ENCODE measurements at places on chromosomes 12 and 14.

GRCh38 chr14:101964297-101965180 lies at the start of gene DYNC1H1:
Gene DYNC1H1 (plus strand): TSS chr14:101964573. CDS start chr14:101964692, 119 bp downstream.
- DNase-seq: peak; percentile 94

DNA sequence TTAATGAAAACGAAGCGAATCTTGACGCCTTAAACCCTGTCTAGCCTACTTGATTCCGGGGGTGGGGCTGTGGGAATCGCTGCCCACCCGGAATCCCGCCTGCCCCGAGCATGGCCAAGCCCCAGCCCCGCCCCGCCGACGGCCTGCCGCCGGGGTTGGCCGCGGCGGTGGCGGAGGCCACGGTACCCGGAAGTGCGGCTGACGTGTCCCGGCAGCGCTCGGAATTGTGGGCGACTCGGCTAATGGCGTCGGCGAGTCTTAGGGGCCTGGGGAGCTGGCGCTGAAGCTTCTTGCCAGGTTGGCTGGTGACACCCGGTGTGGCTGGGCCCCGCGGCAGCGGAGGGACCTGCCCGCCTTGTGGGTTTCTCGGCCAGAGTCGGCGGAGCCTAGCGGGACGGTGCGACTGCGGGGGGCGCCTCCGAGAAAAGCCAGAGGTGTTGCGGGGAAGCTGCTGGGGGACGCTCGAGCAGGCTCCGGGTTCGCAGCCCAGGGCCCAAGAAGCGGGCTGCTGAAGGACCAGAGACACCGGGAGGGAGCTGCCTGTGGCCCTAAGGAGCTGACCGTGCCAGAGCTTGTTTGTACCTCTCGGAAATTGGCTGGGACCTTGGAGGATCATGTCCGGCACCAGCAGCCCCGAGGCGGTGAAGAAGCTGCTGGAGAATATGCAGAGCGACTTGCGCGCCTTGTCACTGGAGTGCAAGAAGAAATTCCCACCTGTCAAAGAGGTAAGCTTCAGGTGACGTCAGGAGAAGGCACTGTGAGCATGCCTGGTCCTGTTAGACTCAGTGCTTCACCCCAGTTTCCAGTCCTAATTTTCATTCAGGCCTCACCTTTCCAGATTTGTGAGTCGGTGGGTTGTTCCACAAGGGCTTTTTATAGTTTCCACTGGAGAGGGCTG lies at the start of gene MON2:
TSS of gene MON2 (plus strand) at position 233 of the 898 bp plus-strand sequence. CDS start at position 615, 382 bp downstream.
- DNase-seq: peak; percentile 90

DNA sequence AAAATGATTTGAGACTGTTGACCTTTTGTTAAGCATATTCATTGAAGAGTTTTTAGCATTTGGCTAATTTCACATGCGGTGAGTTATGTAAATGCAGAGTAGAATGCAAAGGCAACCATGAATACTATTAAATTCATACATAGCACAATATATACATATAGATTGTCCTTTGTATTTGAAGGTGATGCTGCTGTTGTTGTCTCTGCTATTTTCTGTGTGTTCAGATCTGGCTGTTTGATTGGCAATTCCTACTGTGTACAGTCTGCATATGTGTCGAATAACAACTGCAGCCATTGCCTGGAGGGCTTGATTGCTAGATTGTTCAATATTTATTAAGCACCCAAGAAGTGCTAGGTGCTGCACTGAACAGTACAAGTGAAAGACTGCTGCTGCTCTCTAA lies 187.4 kb downstream of the FOXG1 start:
- no peak for DNase-seq

DNA sequence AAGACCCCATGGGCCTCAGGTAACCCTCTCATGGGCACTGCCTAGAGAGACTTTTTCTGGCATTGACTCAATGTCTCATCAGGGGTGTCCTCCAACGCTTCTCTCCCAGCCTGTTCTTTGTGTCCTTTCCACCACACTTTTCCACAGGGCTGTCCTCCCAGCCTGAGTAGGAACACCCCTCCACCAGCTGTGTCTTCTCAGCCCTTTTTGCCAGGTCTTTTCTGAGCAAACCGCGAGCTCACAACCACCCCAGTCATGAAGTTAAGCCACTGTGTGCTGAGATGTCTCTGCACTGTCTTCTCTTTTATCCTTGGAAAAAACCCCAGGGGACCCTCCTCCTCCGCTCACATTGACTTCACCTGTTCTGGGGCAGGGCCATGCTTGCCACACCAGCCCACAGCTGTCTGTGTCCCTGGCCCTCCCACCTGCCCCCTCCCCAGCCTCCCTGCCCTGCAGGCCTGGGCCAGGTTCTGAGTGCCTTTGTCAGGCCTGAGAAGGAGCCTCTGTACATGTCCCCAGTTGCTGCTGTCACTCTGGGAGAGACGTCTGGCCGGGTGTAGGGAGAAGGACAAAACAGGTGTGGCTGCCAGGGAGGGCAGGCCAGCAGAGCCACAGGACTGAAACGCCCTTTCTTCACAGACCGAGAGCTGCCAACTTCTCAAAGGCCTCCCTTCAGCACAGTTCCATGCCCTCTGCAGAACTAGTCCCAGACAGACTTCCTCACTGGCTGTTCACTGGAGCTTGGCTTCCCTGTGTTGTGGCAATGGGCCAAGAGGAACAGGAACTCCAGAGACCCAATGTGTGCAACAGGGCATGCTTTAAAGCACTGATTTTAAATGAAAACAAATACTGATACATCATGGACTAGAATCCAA lies 50.5 kb upstream of the PNMA1 start:
- no peak for DNase-seq

DNA sequence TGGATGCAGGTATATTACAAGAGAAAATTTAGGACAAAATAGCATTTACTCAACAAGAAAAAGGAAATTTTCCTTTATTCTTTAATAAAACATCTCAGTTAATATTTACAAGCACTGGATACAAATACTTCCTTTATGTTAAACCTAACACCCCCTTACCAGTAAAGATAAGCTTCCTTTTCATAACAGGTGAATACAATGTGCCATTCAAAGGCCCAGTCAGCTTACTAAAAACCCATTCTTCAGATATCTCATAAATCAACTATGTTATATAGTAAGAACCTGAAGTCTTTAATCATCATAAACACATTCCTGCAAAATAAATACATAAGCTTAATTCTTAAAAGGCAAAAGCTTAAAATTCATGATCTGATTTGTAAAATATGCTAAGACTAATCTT lies 52.6 kb downstream of the LRP6 start:
- no peak for DNase-seq

DNA sequence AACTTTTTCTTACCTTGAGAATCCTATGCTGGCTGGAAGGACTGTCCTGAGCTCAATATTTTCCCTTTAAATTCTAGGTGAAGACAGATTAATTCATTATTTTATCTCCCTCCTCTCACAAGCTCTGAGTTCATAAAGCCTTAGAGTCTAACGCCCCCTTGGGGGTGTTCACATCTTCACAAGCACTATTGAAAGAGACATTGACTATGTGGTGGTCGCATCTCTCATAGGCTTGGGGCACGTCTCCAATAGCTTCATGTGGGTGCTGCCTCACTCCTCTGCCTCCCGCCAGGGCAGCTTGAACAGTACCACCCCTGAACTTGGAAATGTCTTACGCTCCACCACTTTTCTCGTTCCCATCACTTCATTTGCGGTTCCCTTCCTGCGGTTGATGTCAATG lies 106.2 kb downstream of the UNC79 start:
- DNase-seq: no peak

GRCh38 chr12:38689704-38690103 lies 215.7 kb downstream of the CPNE8 start:
- no peak for DNase-seq

- DNase-seq: no peak
Measured at GRCh38 chr14:96090441-96091148, 51.4 kb downstream of the C14orf132 start.

DNA sequence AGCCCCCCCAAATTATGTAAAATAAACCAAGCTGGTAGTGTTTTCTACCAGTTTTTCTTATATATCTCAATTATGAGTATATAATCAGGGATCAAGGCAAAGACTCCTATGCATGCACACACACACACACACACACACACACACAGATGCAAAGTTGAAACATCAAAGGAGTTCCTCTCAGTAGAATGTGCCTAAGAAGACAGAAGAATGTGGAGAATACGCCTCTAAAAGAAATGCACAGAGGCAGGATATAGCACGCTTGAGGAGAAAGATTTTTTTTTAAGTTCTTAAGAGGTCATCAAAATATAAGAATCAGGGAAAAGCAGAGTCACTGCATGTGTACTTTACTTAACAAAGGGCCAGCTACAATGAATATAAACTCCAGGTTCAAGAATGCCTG lies 138.2 kb upstream of the CLEC14A start:
- no peak for DNase-seq

GRCh38 chr14:26841326-26841725 lies 243.5 kb upstream of the NOVA1 start:
- no peak for DNase-seq

GRCh38 chr12:105705765-105706164 lies 375.3 kb downstream of the C12orf75 start:
- DNase-seq: no peak

- no peak for DNase-seq
Measured at GRCh38 chr12:33012226-33012625, 115.6 kb upstream of the PKP2 start.

- DNase-seq: no peak
Measured at GRCh38 chr14:90970167-90970600, 90.3 kb downstream of the RPS6KA5 start.

DNA sequence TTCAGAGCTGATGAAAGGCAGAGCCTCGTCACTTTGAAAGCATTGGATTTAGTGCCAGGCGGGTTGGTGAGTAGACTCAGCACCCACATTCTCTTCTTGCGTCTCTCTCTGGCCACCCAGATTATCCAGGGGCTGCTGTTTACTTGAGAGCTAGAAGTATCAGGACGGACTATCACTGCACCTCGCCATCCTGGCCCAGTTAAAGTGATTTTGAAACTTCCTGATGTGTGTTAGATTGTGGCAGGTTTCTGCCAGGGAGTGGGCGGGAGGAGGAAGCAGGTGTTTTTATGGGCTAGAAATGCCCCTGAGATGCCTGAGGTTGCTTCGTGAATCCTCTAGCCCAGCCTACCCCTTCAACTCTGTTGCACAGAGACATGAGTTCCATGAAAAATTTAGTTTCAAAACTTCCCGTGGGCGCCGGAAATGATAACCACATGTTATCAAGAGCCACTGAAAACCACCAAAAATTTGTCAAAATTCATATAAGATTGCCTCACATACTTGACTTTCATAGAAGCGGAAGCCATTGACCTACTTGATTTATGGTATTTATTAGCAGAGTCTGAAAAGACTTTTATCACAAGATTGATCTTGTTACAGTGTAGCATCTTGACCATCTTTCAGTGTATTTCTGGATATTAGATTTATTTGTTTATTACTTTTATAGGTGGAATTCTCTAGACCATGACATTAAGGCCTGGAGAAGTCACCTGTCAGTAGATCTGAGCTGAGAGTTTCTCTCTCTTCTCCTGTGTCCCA lies 466.0 kb downstream of the RAD51B start:
- DNase-seq: peak; percentile 61

GRCh38 chr14:100078997-100079725 lies 13.9 kb downstream of the EVL start:
- peak; percentile 85 for DNase-seq

DNA sequence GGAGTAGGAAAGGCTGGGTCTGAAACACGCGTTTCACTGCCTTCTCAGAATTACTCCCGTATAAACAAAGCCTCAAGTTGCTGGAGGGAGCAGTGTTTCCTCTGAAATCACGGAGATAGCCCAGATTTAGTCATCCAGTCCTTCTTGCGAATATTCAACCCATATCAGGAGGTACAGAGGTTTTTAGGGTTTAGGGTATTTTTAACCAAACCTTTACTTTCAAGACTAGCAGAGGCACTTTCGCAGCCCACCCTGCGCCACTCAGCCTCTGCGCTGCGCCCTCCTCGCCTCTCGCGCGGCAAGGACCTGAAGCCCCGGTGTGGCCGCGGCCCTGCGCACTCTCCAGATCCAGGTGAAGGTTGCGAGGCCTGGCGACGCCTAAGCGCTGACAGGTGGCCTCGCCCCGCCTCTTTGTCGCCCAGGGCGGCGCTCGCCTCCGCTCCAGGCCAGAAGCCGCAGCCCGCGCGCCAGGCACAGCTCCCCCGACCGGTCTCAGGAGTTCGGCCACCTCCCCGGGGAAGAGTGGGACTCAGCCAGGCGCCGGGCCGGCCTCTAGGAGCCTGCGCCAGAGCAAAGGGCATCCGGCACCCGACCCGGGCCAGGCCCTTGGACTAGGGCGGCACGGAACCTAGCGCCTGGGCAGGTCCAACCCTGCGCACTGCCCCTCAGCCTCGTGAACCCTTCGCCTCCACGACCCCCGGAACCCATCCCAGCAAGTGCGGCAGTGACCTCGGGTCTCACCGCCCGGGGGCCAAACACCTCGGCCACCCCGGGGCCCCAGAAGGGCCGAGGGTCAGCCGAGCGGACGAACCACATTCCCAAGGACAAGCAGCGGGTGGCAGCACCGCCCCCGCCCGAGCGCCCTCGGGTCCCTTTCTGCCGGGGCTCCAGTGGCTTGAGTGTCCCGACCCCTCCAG lies 1.8 kb upstream of the SAMD4A start:
- DNase-seq: peak; percentile 7

- no peak for DNase-seq
Measured at GRCh38 chr14:61611880-61612630, 83.3 kb upstream of the HIF1A start.

DNA sequence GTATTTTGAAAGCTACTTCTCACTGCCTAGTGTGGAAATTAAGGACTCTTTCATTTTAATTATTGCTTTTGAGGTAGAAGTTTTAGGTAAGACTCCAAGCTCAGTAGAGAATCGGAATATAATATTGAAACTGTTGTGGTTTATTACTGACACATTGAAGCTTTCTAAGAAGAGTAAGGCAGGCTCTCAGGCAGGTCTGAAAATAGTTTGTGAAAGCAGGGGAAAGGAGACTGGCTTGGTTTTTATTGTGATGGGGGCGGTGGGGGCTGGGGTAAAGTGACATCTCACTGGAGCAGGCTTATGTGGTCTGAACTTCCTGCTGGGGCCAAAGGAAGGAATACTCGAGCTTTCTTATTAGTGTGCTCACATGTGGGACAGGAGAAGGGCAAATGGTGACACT lies 79.5 kb downstream of the OTOGL start:
- DNase-seq: no peak

DNA sequence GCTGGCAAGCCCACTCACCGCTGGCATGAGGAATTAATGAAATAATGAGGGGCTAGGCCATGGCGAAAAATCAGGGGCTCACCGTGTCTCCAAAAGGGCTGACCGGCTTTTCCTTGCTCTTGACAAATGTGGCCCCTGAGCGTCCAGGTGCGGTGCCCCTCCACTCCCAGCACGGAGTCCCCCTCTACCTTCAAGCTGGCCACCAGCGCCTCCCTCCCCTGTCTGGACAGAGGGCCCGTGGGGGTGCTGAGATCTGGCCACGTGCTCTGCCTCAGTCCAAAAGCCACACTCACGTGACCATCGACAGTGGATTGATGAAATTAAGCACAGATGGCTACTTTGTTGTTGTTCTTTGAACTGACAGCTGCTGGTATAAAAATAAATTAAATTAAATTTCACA lies 78.8 kb upstream of the BCL11B start:
- no peak for DNase-seq

All from immature natural killer cell (primary cell).